ENCODE measurements at places on chromosomes 3 and 15. TPM values are rescaled to one million over a fixed set of nuclear protein-coding genes. Genes with fewer than 3 reads are reported as not detected.
A peak's percentile ranks its signal among the peaks of the same experiment; 100 is the strongest.

DNA sequence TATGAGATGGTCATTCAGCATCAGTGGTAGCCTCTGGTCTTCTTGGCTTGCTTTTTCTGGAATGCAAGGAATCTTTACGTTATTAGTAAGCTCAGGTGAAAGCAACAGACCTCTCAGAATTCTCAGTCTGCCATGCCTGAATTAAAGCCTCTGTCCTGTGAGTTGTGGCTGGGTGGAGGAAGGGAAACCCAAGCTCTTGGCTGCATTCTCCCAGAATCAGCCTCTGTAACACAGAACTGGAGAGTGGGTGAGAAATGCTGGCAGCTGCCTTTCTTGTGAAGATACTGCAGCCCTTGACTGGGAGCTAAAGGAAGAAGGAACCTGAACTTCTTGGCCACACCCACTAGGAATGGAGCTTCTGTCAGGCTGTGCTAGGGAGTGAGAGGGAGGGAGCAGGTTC is 505.8 kb downstream of the EPHA3 start:
- DNase-seq: no peak

GRCh38 chr15:57025264-57025926 is 107.0 kb downstream of the TCF12 start:
- DNase-seq: peak; percentile 11

GRCh38 chr3:157355276-157355675 is 81.4 kb upstream of the PTX3 start:
- no peak for DNase-seq

DNA sequence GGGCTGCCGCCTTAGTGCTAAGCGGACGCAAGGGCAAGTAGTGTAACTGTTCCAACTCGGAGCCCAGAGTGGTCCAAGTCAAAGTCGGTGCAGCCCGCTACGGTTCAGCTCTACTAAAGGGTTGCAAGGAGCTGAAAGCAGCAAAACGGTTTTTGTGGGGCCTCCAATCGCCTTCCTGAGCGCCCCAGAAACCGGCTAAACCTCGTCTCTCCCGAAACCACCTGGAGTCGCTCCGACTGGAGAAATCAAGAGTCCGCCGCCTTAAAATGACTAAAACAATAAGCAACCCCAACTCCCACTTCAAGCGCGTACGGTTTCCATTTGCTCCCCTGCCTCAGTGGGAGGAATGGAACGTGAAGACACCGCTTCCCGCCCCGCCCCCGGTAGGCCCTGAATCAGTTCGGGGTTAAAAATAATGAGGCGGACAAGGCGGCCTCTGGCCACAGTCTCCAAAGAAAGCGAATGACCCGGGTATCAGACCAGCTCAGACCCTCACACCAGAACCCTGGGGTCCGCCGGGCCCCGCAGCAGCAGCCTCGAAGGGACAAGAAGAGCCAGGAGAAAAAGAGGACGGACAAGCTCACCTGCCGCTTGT is 401 bp downstream of the SEC11A start:
- peak; percentile 53 for DNase-seq

GRCh38 chr3:195914648-195915473 is 6.5 kb upstream of the TNK2 start:
- DNase-seq: peak; percentile 95

DNA sequence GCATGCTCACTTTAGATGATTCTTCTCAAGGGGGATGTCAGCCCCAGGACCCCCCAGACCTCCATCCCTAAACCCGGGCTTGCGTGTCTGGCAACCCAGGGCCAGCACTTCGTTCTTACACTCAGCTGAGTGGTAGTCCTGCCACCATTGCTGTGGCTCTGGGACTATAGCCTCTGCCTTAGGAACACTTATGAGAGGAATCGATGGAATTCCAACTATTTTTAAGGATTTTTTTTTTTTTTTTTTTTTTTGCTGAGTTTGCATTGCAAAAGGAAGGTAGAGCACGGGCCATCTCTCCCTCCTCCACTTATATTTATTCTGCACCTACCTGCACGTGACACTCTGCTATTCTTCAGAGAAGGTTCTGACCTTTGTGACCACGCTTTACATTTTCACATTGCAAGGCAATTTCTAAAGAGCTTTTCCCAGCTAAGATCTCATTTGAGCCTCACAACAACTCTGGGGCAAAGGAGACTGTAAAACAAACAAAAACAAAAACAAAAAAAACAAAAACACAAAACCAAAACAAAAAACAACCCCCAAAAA is 113.9 kb downstream of the LPP start:
- no peak for DNase-seq

GRCh38 chr3:181929501-181929900 is 217.8 kb downstream of the SOX2 start:
- DNase-seq: no peak

DNA sequence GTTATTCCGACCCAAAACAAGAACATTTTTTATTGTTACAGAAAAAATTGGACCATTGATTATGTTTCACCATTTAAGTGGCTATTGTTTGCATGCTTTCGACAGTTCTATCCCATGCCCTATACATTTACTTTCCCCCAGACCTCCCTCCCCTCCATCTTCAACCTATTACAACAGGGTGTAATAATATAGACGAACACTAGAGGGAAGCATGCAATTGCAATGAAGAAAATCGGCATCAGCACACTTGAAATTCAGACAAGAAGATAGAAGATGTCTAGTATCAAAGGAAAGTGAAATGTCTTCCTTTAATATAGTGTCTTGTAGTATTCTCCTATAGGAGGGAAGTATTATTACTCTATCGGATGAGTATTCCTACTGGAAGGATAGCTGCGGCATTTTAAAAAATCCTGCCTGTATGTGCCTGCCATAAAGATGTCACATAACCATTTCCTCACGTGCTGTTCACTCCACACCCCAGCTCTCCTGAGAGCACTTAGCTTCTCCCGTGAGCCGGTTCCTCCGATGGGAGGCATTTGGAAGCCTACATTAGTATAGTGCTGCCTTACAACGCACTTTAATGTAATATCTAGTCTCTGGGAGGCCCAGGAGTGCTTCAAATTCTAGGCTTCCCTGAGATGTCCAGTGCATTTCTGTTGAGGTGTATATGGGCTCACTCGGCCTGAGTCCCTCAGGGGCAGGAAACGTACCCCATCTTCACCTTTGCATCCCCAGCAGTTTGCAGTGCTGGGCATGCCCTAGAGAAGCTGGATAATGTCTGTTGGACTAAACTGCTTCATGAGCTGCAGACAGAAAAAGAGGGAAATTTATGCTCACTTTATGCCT is 17.8 kb upstream of the ERICH6 start:
- DNase-seq: peak; percentile 77

DNA sequence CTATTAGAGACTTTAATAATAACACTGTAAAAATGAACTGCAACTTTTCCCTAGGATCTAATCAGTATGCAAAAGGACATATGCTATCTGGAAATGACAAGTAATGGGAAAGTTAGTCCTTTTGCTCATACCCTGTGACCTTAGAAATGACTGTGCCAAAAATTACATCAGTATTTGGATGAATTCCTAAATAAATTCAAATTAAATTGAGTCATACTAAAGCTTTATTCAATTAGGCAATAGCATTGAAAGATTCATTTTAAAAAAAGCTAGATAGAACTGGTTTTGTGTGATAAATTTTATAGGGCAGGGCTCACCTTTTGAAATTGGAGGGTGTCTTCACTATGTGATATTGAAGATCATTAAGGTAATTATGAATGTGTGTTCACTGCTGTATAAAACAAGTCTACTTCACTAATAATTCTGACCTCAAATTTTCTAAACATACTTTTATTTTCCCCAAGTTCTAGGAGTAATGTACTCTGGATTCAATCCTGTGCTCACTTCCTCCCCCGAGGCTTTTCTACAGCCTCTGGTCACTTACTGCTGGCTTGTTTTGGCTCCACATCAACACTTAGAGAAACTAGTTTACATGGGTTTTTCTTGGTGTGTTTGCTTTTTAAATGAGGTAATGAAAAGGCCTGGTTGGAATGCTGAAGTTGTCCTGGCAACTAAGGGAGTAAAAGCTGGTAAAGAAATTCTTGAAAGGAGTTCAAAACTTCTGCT is 44.4 kb upstream of the SPTSSB start:
- DNase-seq: no peak

DNA sequence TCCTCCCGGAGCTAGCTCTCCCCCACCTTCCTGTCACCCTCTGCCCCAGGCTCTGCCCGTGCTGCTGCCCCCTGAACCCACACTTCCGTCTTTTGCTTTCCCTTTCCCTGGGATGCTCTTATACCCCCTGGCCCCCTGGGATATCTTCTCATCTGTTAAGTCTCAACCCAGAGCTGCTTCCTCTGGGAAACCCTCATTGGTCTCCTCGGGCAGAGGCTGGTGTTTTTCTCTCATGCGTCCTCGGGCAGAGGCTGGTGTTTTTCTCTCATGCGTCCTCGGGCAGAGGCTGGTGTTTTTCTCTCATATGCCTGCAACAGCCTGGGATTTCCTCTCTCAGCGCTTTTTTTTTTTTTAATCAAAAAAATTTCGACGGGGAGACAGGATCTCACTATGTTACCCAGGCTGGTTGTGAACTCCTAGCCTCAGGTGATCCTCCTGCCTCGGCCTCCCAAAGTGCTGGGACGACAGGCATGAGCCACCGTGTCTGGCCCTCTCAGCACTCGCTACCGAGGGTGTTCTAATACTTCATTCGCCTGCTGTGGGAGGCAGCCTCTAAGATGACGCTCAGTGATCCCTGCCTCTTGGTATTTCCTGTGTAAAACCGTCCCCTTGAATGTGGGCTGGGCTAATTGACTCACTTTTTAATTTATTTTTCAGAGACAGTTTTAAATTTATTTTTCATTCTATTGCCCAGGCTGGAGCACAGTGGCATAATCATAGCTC is 62.7 kb upstream of the TFRC start:
- no peak for DNase-seq

GRCh38 chr15:70584441-70584837 is 178.9 kb downstream of the UACA start:
- no peak for DNase-seq

DNA sequence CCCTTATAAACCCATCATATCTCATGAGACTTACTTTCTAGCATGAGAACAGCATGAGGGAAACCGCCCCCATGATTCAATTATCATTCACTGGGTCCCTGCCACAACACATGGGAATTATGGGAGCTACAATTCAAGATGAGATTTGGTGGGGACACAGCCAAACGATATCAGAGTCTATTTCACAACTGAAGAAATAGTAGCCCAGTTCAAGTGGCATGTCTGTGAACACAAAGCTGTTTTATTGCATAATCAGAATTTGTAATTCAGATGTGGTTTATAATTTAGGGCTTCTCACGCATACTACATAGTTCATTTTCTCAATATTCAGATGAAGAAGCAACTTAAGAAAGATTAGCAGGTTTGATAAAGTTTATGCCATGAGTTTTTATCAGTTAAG is 1188.0 kb upstream of the ALCAM start:
- no peak for DNase-seq

- no peak for DNase-seq
Observed at GRCh38 chr3:65955792-65956477, 82.8 kb downstream of the MAGI1 start.

GRCh38 chr3:121155028-121155427 is 247.0 kb downstream of the STXBP5L start:
- DNase-seq: no peak

- no peak for DNase-seq
Observed at GRCh38 chr3:129063091-129063640, 2.6 kb downstream of the GP9 start.

DNA sequence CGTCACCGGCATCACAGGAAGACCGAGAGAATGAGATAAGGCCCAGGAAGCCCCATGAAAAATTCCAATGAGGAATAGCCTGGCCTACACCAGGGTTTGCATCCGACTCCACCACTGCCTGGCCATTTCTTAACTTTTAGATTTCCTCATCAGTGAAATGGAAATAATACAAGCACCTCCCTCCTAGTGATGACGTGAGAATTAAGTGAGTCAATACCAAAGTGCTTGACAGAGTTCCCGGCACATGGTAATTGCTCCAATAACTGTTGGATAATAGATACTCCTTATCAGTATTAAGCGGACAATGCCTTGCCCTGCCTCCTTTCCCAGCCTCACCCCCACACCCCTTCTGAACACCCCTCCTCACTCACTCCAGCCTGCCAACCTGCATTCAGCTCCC is 105.4 kb downstream of the TLE3 start:
- no peak for DNase-seq

- DNase-seq: no peak
Observed at GRCh38 chr15:38065721-38066345, 131.4 kb downstream of the TMCO5A start.

DNA sequence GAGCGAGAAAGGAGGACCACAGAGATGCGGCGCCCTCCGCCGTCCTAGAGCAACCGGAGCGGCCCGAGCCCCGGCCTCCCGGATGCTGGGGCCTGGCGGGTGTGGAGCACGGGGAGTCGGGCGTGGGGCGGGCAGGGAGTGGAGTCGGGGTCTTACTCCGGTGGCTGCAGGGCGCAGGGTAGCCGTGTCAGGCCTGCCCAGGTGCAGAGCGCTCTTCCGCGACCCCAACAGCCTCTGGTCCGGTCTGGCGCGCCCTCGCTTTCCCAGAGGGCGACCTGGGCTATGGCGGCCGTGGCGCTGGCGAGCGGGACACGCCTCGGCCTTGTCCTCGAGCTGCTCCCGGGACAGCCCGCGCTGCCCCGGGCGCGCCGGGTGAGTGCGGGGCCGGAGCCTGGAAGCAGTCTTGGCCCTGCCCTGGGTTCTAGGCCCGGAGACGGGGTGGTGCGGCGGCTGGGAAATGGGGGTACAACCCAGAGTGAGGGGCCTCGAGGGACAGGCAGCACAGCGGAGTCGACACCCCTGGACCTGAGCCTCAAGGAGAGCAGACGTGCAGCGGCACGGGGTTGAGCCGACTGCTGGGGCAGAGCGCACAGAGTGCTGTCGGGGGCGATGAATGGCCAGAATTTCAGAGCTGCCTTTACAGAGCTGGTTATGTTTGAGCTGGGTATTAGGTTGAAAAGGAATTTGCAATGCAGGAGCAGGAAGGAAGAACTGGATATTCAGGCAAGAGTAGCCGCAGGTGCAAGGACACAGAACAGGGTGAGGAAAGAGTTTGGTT is at the start of gene ZNF662:
Gene ZNF662 (plus strand): TSS at position 73 of the 778 bp plus-strand sequence. CDS start 1,973 bp downstream, outside the sequence.
- no peak for DNase-seq

DNA sequence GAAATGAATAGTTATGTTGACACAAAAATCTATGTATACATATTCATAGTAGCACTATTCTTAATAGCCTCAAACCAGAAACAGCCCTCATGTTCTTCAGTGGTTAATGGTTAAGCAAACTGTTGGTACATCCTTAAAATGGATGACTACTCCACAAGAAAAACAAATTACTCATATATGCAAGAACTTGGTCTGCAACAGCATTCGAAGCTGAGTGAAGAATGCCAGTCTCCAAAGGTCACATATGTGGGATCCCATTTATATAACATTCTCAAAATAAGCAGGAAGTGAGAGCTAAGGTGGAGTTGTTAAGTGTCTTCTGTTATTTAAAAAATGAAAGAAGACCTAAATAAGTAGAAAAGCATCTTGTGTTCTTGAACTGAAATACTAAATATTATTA is 365.7 kb downstream of the GABRG3 start:
- no peak for DNase-seq

The CCDC54 gene
- not detected for total RNA-seq

The MKRN3 gene
- not detected for total RNA-seq

The ARNT2 gene
- 20.1 TPM for total RNA-seq

The AHSG gene
- total RNA-seq: not detected

The SLC28A2 gene
- not detected for total RNA-seq

The CLSTN2 gene
- 0.22 TPM for total RNA-seq

The UBAP1L gene
- 0.39 TPM for total RNA-seq

The GUCA1C gene
- total RNA-seq: not detected

The ZKSCAN7 gene
- 14.1 TPM for total RNA-seq

The GOLGA6B gene
- not detected for total RNA-seq

The SRGAP3 gene
- total RNA-seq: 35.7 TPM

The TGM4 gene
- 0.04 TPM for total RNA-seq

The CCDC14 gene
- total RNA-seq: 154 TPM

The ITPKA gene
- 0.09 TPM for total RNA-seq

Measured in neural progenitor cell (in vitro differentiated cells).